ENCODE measurements at places on chromosomes 1 and 21.

DNA sequence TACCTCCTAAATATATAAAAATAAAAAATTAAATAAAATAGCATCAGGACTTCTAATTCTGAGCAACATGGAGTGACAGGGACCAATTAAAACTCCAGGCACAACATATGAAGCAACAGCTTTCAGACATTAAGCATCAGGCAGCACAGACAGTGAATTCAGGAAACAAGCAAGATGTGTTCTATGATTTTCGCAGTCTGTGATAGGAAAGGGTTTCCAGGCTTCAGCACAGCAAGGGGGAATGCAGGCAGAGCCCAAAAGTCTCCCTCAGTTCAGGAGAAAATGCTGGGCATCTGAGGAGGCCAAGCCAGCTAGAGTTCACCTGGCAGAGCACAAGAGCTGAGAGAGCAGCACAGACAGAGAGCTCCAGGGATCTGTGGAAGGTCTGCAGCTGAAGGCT, 22.2 kb upstream of the CTTNBP2NL start:
- no peak for DNase-seq

GRCh38 chr1:197604302-197604701, 171.0 kb downstream of the DENND1B start:
- DNase-seq = no peak

DNA sequence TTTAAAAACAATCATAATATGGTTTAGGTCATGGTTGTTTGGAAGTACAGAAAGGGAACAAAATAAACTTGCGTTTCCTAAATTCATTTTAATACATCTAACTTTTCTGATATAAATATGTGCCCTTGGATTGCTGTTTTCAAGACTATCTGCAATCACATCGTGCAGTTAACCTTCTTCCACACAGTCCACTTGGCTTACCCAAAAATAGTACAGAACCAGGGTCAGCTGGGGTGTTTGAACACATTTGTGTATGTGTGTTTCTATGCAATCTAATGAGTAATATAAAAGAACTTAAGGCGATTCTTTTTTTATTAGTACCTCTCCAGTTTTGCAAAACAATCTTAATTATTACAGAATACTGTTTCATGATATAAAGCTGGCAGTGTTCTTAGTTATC, 19.9 kb downstream of the SAMSN1 start:
- no peak for DNase-seq

GRCh38 chr1:241605146-241605805, 34.9 kb downstream of the CHML start:
- DNase-seq = no peak

DNA sequence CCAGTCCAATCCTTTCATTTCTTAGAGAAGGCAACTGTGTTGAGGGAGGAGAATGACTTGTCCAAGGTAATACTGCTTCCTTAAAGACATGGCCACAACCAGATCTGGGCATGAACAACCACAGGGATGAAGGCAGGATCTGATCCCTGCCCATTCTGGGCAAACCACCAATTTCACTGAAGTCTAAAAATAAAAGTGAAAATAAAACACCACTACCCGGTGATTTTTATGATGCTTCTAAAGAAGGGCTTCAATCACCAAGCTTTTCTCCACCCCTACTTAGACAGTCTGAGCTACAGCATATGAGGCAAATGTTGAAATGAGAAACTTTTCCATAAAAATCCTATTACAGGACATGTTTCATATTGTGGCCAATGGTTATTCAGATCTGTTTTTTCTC, 133.0 kb downstream of the PTPN14 start:
- DNase-seq = no peak

- DNase-seq = no peak
Observed at GRCh38 chr1:162235241-162235800, 141.3 kb downstream of the SPATA46 start.

GRCh38 chr1:46790446-46791101, 8.3 kb upstream of the CYP4B1 start:
- no peak for DNase-seq

DNA sequence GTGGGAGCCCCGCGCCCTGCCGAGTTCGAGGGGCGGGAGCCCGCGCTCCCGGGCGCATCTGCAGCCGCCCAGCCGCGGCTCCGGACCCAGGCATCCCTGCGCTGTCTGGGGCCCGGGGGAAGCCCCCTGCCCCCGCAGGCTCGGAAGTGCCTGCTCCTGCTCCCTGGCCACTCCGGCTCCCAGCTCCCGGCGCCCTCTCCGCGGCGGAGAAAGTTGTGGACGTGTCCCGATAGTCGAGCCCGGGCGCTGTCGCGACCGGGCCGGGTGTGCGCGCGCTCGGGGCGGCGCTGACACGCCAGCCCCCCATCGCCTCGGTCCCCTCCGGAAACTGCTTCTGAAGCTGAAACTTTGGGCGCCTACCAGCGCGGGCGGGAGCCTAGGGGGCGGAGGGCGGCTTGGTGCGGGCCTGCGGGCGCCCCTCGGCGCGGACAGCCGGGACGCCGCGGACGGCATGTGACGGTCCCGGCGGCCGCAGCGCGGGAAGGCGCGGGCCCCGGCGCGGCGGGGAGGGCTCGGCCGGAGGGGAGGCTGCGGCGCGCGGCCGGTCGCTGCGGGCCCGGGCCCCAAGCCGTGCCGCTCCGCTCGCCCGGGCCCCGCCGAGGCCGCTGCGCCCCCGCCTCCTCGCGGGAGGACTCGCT, 515 bp downstream of the MAN1C1 start:
- DNase-seq = no peak

GRCh38 chr1:28110555-28110954, 22.1 kb upstream of the EYA3 start:
- DNase-seq = no peak

DNA sequence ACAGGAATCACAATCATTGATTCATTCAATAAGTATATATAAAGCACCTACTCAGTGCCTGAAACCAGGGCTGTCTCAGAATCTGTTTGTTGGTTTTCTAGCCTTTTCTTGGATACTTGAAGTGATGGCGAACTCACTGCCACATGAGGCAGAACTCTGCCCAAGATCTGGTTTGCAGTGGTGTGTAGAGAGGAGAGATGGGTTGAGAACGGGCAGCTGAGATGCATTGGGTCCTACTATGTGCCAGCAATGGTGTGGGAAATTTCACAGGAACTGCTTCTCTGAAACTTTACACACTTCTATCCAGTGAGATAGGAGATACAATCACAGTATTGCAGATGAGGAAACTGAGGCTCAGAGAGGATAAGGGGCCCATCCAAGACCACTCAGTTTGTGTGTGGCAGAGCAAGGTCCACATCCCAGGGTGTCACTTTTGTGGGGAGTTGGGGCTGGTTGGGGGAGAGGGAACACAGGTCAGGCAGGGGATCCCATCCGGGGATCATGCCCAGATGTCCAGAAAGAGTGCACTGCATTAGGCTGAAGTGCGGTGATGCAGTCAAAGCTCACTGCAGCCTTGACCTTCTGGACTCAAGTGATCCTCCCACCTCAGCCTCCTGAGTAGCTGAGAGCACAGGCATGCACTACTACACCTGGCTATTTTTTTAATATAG, 83.7 kb upstream of the IFFO2 start:
- no peak for DNase-seq

GRCh38 chr1:11998636-11999035, 18.4 kb downstream of the MFN2 start:
- no peak for DNase-seq

DNA sequence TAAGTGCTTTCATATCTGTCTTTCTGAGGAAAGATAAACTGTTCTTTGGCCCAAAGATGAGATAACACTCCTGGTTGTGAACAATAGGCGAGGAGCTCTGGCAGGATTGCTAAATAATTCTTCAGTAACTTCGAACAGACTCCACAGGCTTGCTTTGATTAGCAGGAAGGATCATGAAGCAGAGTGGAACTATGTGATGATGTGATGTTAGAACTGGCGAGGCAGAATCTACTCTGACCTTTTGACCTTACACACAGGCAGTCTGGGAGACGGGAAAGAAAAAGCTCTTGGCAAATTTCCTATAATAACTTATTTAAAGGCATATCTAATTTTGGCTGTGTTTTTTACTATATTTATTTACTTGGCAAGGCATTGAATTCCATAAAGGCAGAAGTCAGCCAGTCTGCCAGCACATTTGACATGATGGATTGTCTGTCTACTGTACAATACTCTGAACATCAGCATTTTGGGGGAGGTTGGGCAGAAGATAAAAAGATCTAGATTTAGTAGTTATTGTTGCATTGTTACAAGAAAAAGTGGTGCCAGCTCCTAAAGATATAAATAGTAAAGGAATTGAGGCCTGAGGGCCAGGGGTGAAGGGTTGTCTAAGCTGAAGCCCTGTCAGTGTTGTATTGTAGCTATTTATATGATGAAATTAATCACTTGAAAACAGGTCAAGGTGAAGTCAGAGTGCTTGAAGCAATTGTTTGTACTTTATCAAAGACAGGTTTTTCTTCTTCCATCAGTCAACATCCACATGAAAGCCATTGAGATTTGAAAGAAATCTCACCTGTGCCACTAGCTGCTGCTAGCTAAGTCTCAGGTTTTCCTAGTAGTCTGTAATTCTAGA, 708.8 kb downstream of the LTN1 start:
- no peak for DNase-seq

- no peak for DNase-seq
Observed at GRCh38 chr1:214563881-214564280, 12.5 kb upstream of the PTPN14 start.

DNA sequence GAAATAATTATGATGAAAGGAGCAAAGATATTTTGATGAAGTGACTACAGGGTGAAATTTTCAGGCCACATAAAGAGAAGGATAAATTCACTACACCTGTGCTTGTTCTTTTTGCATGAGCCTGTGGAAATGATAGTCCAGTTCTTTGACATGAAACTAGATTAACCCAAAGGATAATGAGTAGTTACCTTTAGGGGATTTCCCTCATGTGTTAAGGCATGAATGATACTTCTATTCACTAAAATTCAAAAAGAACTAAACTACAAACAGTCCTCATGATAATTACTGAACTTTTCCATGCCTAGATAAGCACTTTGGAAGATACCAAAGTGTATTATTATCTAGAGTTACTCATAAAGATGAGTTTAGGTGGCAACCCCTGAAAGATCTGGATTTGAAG, 244.3 kb downstream of the PTPRC start:
- DNase-seq = no peak

GRCh38 chr21:29656504-29657239, 283.1 kb downstream of the GRIK1 start:
- no peak for DNase-seq

DNA sequence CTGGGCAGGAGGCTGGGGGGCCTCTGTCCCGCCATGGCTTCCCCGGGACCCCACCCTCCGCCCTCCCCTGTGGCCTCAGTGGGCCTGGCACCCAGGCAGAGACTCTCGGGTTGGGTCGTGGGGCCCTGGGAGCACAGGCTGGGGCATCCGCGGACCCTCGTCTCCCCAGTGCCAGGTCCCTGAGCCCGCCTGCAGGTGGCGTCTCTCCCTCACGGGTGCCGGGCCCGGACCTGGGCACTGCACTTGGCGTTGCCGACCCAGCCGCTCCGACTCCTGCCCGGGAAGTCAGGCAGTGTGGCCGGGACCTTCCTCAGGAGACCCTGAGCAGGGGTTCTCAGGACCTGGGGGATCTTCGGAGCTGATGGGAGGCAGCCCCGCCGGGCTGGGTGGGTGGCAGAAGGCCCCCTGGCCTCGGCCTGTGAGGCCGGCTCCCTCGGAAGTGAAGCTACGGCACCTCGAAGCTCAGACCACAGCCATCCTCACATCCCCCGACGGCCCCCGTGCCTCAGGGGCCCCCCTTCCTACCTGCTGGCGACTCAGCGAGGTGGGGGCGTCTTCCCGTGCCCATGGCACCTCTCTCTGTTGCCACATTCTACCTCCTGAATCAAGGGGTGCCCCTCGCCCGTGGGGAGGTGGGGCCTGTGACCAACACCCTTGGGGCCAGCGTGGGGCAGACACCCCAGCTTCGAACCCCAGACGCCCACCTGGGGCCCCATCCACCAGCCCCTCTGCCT, 6.4 kb upstream of the C1orf159 start:
- DNase-seq = peak; percentile 77

DNA sequence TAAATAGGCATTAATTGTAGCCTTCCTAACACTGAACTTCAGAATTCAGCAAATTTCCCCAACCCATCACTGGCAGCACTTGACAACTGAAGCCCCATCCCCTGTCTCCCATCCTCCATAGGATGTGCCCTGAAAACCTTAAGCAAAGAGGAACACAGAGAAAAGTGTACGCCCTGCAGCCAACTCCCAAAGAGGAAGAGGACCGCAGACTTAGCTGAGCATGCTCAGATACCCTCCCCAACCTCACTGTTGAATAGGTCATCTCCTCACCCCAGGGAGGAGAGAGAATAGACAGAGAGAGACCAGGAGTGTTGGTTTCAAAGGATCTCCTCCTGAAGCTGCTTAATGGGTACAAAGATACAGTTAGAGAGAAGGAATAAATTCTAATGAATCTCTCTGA, 50.5 kb downstream of the CD2 start:
- DNase-seq = no peak

GRCh38 chr1:110133436-110133835, 16.9 kb upstream of the SLC6A17 start:
- no peak for DNase-seq

- DNase-seq = no peak
Observed at GRCh38 chr1:71312545-71312944, 231.7 kb upstream of the ZRANB2 start.

DNA sequence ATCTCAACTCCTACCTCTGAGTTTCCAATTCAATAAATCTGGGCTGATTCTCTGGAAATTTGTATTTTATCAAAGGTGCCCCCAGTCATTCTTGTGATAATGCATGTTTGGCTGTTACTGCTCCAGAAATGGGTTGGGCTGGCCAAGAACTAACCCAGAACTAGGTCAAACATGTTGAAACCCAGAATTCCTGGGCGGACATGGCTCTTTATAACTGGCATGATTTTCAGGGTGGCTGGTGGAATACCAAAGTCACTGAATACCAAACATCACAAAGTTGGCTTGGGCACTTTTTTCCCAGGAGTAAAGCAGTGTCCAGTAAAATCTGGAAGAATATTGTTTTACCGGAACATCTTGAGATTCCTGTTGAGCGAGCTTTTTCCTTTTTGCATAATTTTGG, 89.4 kb upstream of the S1PR1 start:
- no peak for DNase-seq

- no peak for DNase-seq
Observed at GRCh38 chr21:26117324-26117971, 53.1 kb downstream of the APP start.

DNA sequence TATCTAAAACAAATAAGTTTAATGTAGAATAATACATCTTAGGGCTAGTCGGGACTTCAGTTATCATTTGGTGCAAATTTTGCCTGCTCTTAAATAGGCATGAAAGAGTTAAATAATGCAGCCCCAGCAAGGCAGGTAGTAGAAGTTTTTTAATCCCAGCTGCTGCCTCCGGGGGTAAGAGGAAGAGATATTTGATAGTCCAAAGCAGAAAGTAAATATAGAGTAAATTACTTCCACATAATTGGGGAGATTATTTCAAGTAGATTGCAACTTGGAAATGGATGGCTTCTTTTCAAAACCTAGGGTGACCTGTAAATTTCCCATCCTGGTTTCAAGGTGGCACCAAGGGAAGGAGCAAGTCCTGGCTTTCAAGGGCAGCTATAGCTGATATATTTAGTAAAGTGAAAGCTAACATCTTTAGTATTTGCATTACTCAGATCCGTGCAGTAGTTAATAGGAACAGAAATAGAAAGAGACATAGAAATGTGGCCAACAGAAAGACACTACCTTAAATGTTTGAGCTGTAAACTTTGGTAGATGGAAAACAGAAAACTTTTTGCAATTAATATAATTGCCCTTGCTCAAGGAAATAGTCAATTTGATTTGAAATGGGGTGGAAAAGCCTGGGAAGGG, 109.1 kb downstream of the LMO4 start:
- no peak for DNase-seq

Measured in CD4-positive, alpha-beta memory T cell (primary cell).